ENCODE measurements at places on chromosomes 4 and X. TPM values are rescaled to one million over a fixed set of nuclear protein-coding genes. Genes with fewer than 3 reads are reported as not detected.

The C4orf50 gene
- not detected for total RNA-seq

The FRMD7 gene
- total RNA-seq, result not detected

The GAGE2A gene
- total RNA-seq, result not detected

The MANBA gene
- 74.3 TPM for total RNA-seq

The SPOCK3 gene
- total RNA-seq, result 1.9 TPM

The CD40LG gene
- not detected for total RNA-seq

The NPFFR2 gene
- not detected for total RNA-seq

The GAGE13 gene
- total RNA-seq, result not detected

The EDA gene
- total RNA-seq, result 1.4 TPM

The SYNPO2 gene
- 3.4 TPM for total RNA-seq

The PCDH7 gene
- 172 TPM for total RNA-seq

The CSAG3 gene
- total RNA-seq, result not detected

The UCP1 gene
- not detected for total RNA-seq

The FHIP1A gene
- 0.99 TPM for total RNA-seq

The TEX13B gene
- total RNA-seq, result not detected

The HMX1 gene
- not detected for total RNA-seq

The GAGE12J gene
- not detected for total RNA-seq

The PAGE5 gene
- total RNA-seq, result not detected

Measured in fibroblast of the aortic adventitia (primary cell).